ENCODE measurements at places on chromosomes 16 and 17. TPM values are rescaled to one million over a fixed set of nuclear protein-coding genes. Genes with fewer than 3 reads are reported as not detected.

Gene DPEP2
- total RNA-seq, result not detected

DNA sequence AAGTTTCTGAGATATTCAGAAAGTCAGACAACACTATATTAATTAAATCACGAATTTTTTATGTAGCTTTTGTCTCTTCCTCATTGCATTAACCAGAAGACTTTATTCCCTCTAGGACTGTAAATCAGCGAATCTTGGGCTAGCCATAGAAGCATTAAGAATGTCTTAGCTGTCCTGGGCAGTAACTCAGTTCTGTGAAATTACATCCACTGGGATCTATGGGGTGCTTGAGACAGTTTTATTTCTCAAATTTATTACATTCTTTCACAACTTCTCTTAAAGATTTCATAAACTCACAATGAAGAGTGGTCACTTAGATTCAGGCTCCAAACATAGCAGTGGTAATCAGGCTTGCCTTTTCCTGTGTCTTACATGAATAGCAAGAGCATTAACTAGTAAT, 1153.4 kb downstream of the CDH8 start:
- DNase-seq, result no peak

DNA sequence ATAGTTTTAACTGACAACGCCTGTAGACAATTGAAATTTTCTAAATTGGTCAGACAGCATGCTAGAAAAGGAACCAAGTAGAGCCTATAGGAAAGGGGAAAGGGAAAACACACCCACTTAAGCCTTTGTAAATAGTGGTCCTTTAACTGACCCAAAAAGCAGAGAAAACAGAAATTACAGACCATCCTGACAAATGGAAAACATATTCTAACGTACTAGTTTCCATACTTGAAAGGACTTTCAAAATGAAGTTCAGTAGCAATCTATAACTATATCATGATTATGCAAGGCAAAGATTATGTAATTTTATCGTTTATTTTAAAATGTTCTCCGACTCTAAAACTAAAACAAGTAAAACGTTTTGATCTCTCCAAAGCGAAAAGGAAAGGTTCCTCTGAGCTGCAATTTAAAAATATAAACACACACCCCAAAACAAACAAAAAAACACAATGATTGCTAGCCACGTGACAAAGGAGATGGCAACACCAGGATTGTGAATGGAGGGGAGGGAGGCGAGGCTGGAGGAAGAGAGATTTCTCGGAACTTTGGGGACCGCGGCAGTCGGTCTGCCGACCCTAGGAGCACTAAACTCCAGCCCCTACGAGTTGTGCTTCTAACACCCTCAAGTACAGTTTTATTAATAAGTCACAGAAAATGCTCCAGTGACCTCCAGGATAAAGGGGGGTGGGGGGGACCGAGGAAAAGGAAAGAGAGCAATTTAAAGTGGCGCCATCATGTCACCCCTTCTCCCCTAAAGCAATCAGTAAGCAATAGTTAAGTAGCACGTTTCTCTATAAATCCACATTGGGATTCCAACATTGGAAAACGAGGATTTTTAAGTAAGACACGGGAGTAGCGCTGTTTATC, 1.7 kb downstream of the KANSL1 start:
- peak; percentile 35 for DNase-seq

Gene MYLK3
- 0.14 TPM for total RNA-seq

Gene MPDU1
- 146 TPM for total RNA-seq

GRCh38 chr16:17184026-17184425, 286.7 kb downstream of the XYLT1 start:
- no peak for DNase-seq

Gene UTS2R
- total RNA-seq, result not detected

DNA sequence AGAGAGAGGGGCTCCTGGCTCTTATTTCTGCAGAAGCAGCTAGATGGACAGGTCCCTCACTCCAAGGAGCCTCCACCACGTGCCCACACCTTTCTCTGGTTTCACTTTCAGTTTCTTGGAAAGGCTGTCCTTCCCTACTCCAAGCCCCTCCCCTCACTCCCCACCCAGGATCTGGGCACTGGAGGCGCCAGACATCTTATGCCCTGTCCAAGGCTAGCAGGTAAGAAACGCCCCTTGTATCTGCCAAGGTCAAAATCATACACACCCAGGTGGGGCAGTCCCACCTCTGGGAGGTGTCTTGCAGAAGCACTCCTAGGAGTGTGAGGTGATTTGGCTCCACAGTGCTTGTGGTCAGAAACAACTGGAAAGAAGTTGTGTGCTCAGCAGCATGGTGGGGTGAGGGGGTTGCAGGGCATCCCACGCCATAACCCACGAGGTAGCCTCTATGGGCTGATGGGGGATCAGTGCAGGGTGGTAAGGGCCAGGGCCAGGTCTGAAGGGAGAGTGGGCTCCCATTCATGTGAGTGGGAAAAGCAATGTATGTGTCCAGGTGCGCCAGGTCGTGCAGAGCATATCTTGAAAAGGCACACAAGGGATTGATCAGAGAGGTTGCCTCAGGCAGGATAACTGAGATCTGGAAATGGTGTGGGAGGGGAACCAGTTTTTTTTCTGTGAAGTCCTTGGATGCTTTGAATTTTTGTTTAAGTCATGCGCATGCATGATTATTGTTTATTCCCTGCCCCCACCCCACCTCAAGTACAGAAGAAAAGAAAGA, 31.8 kb upstream of the PRM1 start:
- peak; percentile 77 for DNase-seq

- DNase-seq, result no peak
Measured at GRCh38 chr17:12328204-12328603, 307.5 kb downstream of the MAP2K4 start.

GRCh38 chr16:88498576-88499208, 45.6 kb downstream of the ZFPM1 start:
- no peak for DNase-seq

DNA sequence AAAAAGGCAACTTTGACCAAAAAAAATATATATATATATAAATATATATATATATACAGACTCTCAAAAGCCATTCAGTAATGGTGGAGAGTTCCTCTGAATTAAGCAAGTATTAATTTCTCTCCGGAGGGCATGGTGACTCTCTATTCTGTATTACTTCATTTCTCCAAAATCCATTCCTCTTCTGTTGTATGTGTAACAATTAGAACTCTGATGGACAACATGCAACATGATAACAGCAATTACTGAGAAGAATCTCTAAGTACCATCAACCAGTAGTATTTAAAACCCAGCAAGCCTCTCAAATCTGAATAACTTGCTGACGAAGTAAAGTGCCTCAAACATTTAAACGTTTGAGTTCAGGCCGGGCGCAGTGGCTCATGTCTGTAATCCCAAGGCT, 2.3 kb downstream of the GRB2 start:
- no peak for DNase-seq

Gene AIPL1
- not detected for total RNA-seq

DNA sequence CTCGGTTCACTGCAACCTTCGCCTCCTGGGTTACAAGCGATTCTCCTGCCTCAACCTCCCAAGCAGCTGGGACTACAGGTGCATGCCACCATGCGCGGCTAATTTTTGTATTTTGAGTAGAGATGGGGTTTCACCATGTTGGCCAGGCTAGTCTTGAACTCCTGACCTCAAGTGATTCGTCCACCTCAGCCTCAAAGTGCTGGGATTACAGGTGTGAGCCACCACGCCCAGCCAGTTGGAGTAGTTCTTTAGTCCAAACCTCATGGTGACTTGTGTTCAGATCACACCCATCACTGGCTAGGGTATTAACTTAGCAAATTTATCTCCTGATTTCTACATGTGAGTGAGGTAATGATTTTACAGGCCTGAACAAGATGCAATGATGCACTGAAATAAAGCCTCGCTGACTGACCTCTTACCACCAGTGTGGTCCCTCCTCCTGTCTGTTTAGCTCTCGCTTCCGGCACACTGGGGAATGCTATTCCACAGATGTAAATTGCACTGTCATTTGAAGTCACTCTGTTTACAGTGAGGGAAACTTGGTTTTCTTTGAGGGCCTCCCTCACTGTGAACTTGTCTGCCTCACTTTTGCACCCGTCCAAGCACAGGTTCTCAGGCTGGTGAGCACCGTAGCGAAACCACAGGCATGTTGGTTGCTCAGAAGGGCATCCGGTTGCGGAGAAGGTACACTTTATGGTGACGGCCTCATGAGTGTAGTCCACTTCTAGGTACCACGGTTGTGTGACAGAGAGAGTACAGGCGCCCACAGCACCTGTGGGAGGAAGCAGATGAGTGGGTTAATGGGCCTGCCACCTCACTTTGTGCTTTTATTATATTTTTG, 5.5 kb downstream of the IGSF6 start:
- peak; percentile 38 for DNase-seq

- no peak for DNase-seq
Measured at GRCh38 chr17:7897090-7897489, 8.5 kb downstream of the CHD3 start.

DNA sequence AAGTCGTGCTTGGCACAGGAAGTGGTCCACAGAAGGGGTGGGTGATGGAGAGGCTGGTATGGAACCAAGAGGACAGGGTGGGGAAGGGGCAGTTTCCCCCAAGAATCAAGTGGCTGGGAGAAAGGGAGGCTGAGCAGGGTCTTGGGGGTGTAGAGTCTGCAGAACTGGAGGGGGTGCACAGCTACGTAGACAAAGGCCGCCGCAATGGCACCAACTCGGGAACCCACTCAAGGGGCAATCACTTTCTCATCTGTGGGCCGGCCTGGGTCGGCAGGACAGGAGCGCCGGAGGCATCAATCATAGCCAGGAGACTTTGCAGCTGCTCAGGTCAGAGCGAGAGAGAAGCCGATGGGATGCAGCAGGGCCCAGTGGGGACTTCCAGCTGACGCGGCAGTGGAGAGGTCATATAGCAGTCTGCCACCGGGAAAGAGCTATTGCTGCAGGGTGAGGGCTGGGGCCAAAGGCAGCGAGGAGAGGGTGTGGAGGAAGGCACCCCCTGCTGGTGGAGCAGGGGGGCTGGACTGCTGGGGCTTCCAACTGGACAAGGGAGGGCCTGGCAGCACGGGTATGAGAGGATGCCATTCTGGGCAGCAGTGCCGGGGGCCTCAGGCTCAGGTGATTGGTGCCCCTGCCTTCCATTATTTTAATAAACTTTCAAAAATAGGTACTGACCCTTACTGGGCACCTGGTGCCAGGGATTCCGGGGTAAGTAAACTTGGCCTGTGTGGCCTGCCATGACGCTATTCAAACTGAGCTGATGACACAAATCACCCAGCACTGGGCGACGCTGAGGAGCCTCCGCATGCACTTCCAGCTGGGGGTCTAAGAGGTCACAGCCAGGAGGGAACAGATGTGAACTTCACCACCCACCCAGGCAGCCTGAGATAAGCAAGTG, 52.5 kb upstream of the MTSS2 start:
- peak; percentile 53 for DNase-seq

- DNase-seq, result no peak
Measured at GRCh38 chr16:24145927-24146326, 110.2 kb upstream of the CACNG3 start.

DNA sequence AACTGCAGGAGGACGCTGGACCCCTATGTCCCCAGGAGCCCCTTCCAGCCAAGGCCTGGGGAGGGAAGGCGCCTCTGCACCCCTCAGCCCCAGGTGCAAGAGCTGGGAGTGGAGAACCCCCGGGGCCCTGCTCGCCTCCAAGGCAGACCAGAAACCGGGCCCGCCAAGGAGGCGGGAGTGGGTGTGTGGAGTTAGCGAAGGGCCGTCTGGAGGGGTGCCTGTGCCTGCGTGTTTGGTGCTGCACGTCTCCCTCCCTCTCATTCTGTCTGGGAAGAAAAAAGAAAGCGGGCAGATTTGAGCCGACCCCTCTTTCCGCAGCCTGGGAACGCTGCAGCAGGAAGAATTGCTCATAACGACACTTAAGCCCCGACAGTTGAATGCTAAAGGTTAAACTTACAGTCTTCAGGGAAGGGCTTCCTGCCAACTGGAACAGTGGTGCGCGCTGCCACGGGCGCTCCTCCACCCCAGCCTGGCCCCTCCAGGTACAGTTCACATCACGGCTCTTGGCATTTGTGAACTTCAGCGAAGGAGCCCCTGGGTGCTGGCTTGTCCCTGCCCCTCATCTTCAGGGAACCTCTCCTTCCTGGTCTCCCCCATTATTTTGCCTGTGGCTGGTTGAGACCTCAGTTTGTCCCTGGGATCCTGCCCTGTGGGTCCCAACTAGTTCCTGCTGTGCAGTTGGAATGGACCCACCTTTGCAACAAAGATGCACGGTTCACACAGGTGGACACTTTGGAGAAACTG, 19.2 kb upstream of the ZFHX3 start:
- no peak for DNase-seq

- DNase-seq, result no peak
Measured at GRCh38 chr16:11988258-11988978, 11.9 kb downstream of the SNX29 start.

DNA sequence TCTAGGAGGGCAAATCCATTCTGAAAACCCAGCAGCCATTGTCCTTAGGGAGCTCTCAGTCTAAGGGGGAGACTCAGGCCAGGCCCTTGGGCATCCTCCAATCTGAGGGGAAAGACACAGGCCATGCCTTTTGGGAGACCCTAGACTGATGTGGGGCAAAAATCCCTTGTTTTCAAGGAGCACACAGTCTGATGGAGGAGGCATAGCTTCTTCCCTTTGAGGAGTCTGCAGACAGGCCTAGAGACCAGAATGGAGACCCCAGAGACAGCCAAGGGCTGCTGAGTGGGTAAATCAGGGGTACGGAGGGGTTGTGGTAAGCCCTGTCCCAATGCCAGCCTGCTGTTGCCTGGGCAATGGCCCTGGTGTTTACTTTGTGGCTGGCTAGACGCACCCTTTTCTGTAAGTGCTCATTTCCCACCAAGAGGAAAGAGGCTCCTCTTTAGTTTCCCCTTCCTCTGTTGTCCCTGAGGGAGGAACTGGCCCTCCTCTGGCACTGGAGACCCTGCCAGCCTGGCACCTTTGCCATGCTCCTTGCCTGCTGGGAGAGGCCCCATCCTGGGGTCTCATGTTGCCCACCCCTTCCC, 19.3 kb downstream of the ARHGAP23 start:
- DNase-seq, result peak; percentile 57

GRCh38 chr17:75147878-75148546, 6.3 kb downstream of the JPT1 start:
- DNase-seq, result no peak

Gene CSH1
- total RNA-seq, result not detected

DNA sequence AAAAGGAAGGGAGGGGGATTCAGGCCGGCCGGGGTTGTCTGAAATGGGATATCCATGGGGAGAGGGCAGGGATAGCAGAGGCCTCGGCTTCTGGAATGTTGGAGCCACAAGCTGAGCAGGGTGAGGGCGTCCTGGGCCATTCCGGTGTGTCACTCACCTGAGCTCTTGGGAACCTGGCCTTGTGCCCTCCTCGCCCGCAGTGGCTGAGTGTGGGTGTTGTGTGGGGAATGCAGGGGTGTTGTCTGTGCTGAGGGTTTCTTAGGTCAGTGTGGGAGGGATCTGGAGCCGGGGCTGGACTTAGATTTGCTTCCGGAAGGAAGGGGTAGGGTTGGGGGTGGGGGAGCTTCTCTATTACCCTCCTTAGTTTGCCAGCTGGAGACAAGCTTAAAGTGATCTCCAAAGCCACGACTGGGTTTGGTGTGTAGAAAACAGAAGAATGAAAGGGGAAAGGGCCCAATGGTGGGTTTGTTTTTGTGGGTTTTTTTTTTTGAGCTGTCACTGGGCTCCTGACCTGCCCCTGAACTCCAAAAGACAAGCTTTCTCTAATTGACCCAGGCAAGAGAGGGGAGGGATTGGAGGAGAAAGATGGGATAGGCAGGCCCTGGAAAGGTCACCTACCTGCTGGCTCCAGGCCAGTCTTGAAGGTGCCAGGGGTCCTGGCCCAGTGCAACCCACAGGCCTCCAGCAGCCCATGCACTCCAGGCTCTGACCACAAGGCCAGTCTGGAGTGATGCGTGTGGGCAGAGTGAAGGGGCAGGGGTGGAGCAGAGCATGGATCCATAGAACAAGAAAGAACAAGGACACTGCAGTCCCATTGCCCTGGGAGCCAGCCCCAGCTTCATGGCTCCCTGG, at the start of gene SULT1A2:
TSS of gene SULT1A2 (minus strand) at position 211 of the 852 bp plus-strand sequence. CDS start 1,120 bp downstream, outside the sequence.
- DNase-seq, result no peak

GRCh38 chr17:1686086-1686485, 1.4 kb upstream of the PRPF8 start:
- DNase-seq, result no peak
